ENCODE measurements at places on chromosomes 5 and 9.

- DNase-seq, result no peak
Measured at GRCh38 chr5:178507151-178507932, 82.9 kb downstream of the COL23A1 start.

GRCh38 chr5:176998828-176999227, 7.8 kb downstream of the UIMC1 start:
- DNase-seq, result no peak

DNA sequence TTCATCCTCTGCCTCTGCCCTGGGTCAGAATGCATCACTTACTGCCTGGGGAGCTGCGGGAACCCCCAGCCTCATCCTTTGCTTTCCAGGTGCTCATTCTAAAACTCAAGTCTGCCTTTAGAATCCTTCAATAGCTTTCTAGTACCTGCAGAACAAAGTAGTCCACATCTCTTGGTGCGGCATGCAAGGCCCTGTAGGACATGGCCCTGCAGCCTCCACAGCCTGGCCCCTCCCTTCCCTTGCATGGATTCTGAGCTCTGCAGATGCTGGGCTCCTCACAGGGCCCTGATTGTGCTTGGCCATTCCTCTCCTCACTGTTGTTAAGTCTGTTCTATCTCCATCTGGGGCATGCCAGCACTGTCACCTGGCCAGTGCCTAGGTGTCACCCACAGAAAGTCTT, 141.6 kb downstream of the ADCY2 start:
- no peak for DNase-seq

- no peak for DNase-seq
Measured at GRCh38 chr9:86600977-86601376, 246.8 kb upstream of the TUT7 start.

DNA sequence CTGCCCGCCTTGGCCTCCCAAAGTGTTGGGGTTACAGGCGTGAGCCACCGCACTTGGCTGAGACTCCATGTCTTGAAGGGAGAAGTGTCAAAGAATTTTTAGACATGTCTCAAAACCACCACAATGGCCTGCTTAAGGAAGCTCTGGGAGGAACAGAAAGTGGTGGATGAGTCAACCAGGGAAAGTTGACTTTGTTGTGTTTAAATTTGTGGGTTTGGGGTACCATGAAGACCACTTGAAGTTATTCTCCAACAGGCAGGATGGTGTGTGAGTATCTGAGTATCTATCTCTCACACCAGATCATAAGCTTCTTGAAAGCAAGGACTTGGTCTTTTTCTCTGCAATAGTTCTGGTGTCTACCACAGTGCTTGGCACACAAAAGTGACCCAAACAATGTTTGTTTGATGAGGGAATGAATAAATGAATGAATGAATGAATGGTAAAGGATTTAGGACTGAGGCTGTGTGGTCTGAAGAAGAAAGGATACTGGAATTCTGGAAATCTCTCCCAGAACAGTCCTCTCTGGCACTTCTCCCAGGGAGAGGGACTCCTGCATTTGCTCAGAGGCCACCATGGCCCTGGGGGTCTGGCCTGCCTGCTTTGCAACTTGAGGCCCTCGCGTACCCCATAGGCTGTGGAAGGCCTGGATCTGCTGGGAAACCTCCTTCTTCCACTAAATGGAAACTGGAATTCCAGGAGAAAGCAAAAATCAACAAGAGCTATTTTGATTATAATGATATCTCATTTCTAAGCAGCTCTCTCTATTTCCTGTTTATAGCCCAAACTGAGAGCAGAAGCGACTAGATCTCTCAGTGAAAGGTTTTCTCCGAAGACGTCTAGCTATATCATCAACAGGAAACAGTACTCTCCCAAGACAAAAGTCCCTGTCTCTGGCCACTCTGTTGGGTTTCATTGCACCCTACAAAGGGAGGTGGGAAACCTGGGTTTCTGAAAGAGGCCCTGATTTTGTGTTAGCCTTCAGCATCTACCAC, 187.9 kb downstream of the PALM2AKAP2 start:
- no peak for DNase-seq

DNA sequence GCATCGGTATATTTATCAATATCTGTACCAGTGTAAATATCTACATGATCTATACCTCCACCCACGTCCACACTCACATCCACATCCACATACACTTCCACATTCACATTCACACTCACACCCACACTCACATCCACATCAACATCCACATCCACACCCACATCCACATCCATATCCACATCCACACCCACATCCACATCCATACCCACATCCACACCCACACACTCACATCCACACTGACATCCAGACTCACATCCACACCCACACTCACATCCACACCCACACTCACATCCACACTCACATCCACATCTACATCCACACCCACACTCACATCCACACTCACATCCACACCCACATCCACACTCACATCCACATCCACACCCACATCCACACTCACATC, 189.2 kb downstream of the IRX1 start:
- no peak for DNase-seq

GRCh38 chr5:63409737-63410136, 552.5 kb downstream of the HTR1A start:
- no peak for DNase-seq

Data from NCI-H82 (cell line).